ENCODE measurements at places on chromosomes 7 and 10. TPM values are rescaled to one million over a fixed set of nuclear protein-coding genes. Genes with fewer than 3 reads are reported as not detected.

- no peaks in the 10 kb centered on the region for H3K36me3 ChIP-seq
- no peak overlapping the region for H3K4me3 ChIP-seq
- DNase-seq: peak; percentile 34
- H3K27ac ChIP-seq: no peak overlapping the region
- no peaks in the 10 kb centered on the region for H3K4me1 ChIP-seq
These were observed 69.0 kb downstream of the CFAP46 start for GRCh38 chr10:132873395-132873794.

- H3K27me3 ChIP-seq: no peaks in the 10 kb centered on the region
- peak overlapping the region; percentile 78 for H3K4me3 ChIP-seq
- peak overlapping the region; percentile 90 for H3K27ac ChIP-seq
- DNase-seq: no peak
These were observed 700 bp downstream of the GSAP start for GRCh38 chr7:77415476-77415822.

Gene ASB13
- total RNA-seq: 42.9 TPM

DNA sequence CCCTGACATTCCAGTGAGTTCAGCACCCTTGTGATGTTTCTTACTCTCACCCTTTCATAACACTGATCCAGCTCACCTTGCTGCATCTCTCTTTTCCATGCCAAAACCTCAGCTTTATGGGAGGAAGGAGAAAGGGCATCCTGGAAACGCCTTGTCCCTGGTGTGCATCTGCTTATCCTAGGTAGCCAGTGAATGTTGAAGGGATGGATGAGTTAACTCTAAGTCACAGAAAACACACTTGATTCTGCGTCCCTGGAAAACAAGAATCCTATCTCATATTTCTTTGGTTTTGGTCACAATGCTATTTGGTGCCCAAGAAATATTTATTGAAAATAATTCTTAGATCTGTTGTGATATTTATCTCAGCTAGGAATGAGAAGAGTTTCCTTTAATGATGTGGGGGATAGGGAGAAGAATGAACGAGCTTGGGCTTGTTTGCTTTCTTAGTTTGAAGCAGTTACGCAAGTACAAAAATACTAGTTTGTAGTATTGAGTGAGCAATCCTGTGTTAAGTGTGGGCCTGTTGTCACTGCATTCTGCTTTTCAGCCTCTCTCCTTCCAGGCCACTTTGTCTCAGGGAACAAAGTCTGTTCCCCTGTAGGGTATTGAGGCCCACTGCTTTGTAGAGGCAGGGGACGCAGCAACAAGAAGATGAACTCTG is 126.5 kb downstream of the ARID5B start:
- peak overlapping the region; percentile 80 for H3K27ac ChIP-seq
- no peaks in the 10 kb centered on the region for H3K36me3 ChIP-seq
- no peaks in the 10 kb centered on the region for H3K27me3 ChIP-seq
- DNase-seq: no peak

DNA sequence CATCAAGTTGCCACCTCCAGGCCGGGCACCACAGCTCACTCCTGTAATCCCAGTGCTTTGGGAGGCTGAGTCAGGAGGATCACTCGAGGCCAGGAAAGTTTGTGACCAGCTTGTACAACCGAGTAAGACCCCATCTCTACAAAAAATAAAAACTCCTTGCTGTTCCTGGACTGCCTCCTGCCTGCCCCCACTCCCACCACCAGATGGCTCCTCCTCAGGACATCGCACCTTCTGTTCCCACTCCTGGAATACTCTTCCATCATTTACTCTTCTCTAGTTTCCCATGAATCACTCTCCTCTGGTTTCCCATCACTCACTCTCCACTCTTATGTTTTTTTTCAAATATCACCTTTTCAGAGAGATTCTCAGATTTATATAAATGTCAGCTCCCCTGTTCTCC is 540.7 kb downstream of the CALN1 start:
- H3K4me3 ChIP-seq: no peak overlapping the region
- no peak overlapping the region for H3K27ac ChIP-seq
- H3K27me3 ChIP-seq: no peaks in the 10 kb centered on the region

DNA sequence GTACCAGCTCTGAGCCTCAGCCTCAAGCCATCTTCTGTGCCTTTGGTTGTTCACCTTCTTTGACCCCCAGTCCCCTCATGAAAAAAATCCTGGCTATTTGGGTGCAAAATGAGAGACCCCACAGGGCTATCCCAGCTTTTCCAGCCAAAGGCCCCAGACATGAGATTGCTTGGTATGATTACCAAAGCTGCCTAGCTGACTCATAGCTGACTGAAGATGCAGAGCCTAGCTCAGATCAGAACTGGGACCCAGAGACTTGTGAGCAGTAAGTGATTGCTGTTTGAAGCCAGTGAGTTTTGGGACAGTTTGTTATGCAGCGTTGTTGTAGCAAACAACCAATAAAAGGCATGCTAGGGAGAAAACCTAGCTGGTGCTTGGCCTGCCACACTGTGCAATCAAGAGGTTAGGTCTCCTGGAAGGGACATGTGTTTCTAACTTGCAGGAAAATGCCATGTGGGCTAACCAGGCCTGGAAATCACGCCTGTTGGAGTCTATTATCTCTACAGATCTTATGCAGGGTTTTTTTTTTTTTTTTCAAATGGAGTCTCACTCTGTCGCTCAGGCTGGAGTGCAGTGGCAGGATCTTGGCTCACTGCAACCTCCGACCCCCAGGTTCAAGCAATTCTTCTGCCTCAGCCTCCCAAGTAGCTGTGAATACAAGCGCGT is 48.0 kb upstream of the DAGLB start:
- no peaks in the 10 kb centered on the region for H3K4me1 ChIP-seq
- no peak overlapping the region for H3K4me3 ChIP-seq
- DNase-seq: no peak
- H3K27me3 ChIP-seq: no peaks in the 10 kb centered on the region

DNA sequence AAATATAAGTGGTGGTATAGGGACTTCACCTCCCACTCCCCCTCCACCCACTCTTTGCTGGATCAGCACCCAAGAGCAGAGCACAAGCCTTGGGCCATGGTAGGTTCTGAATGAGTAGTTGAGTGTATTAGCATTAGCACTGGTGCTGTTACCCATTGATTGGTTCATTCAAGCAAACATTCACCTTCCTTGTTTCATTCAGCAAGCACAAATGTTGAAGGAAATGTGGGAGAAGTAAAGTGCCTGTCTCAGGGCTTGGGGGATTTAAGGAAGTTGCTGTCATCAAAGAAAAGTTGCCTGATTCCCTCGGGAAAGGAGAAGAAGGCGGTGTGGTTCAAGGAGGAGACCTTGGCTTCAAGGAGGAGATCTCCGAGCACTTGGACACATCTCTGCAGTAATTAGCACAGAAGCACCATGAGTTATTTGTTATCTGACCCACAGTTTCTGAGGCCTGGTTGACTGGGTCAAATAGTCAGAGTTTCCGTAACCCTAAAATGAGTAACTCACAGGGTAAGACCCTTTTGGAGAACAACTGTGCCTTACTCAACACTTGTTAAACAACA is 17.3 kb downstream of the IL2RA start:
- no peaks in the 10 kb centered on the region for H3K27me3 ChIP-seq
- H3K27ac ChIP-seq: no peak overlapping the region
- H3K4me1 ChIP-seq: no peaks in the 10 kb centered on the region
- H3K4me3 ChIP-seq: no peak overlapping the region
- DNase-seq: no peak
- no peaks in the 10 kb centered on the region for H3K36me3 ChIP-seq

GRCh38 chr10:69684020-69684980 is 54.3 kb downstream of the FAM241B start:
- H3K4me1 ChIP-seq: no peaks in the 10 kb centered on the region
- no peaks in the 10 kb centered on the region for H3K27me3 ChIP-seq
- no peaks in the 10 kb centered on the region for H3K36me3 ChIP-seq
- no peak overlapping the region for H3K4me3 ChIP-seq

- no peaks in the 10 kb centered on the region for H3K4me1 ChIP-seq
- H3K36me3 ChIP-seq: no peaks in the 10 kb centered on the region
- no peak for DNase-seq
These were observed 84.8 kb upstream of the GRM3 start for GRCh38 chr7:86558680-86559501.

GRCh38 chr7:18503126-18503866 is 7.7 kb downstream of the HDAC9 start:
- no peak overlapping the region for H3K4me3 ChIP-seq
- DNase-seq: no peak
- no peaks in the 10 kb centered on the region for H3K4me1 ChIP-seq

- no peak overlapping the region for H3K27ac ChIP-seq
- no peaks in the 10 kb centered on the region for H3K27me3 ChIP-seq
- no peaks in the 10 kb centered on the region for H3K4me1 ChIP-seq
- no peaks in the 10 kb centered on the region for H3K36me3 ChIP-seq
These were observed 123.2 kb upstream of the UNC5B start for GRCh38 chr10:71089162-71089561.

Gene EPO
- not detected for total RNA-seq
